ENCODE measurements at places on chromosomes 3 and 15.

DNA sequence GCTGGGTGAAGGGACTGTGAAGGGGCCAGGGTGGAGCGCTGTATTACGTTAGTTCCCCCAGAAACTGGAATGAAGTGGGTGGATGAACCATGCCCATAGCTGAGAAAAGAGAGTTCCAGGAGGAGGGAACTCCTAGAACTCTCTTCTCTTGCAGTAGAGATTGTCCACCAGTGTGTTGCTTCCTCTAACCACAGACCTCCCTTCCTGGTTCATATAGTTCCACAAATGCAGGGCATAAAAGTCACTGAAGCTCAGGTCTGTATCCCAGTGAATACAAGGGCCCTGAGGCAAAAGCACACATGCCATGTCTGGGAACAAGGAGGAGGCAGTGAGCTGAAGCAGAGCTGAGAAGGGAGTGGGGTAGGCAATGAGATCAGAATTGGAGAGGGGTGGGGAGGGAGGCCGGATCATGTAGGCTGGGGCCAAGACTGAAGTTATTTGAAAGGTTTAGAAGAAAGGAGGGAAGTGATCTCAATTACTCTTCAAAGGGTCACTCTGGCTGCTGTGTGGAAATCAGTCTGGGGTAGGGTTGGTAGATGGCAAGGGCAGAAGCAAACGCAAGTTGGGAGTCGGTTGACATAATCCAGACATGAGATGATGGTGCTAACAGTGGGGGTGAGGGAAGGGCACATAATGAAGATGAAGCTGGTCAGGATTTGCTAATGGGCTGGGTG lies 6.5 kb downstream of the A4GNT start:
- no peak for DNase-seq

DNA sequence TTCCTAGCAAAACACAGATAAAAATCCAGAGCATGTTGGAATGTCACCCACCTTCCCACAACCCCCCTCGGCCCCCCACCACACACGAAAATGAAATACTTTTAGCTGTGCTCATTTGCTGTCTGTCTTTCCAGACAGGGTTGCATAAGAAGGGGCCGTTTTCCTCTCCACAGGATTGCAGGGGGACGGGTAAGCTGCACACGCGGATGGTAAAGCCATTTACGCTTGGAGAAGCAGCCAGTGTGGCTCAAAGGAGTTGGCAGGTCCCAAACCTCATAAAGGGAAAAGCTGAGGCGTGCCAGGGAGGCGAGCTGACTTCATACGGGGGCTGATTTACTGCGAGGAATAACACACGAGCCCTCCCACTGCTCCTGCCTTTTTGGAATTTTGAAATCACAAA lies 47.4 kb upstream of the ITGA11 start:
- no peak for DNase-seq

- no peak for DNase-seq
Observed at GRCh38 chr15:85331655-85332285, 48.6 kb upstream of the AKAP13 start.

- DNase-seq, result no peak
Observed at GRCh38 chr3:28326458-28326926, 22.0 kb upstream of the ZCWPW2 start.

DNA sequence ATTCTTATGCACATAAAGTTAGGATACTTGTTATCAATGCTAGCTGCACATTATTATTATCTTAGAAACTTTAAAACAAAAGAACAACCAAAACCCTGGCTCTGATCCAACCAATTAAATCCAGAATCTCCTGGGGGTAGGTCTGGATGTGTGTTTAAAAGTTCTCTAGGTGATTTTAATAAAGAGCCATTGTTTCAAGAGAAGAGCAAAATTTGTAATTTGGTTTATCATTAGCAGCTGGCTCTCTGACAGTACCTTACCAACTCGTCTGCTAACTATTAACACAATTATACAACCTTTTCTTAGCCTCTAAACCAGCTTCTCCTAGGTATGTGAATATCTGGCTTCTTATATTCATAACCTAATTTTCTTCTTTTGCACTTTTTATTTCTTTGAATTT lies 68.9 kb downstream of the IFT80 start:
- DNase-seq, result no peak

- DNase-seq, result no peak
Observed at GRCh38 chr15:23384371-23384770, 29.8 kb downstream of the GOLGA8S start.

DNA sequence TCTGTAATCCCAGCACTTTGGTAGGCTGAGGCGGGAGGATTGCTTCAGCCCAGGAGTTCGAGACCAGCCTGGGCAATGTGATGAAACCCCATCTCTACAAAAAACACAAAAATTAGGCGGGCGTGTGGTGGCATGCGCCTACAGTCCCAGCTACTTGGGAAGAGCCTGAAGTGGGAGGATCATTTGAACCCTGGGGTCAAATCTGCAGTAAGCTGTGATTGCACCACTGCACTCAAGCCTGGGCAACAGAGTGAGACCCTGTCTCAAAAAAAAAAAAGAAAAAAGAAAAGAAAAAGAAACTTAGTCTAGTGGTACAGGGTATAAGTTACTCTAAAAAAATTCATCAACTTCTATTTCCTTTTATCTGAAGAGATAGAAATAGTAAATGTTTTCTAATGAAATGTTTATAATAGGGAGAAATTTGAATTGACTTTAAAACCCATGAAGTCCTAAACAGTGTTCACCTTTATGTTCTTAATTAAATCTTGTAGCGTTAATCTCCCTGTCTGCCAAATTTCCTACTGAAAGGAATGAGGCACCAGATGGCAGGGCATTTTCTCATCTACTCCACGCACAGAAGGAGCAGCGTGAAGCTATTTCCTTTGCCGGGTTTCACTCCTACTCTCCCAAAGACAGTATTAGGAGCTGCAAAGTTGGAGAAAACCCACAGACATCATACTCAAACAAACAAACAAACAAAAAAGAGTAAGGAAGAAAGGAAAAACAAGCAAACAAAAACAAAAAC lies 1.9 kb downstream of the PCLAF start:
- no peak for DNase-seq

DNA sequence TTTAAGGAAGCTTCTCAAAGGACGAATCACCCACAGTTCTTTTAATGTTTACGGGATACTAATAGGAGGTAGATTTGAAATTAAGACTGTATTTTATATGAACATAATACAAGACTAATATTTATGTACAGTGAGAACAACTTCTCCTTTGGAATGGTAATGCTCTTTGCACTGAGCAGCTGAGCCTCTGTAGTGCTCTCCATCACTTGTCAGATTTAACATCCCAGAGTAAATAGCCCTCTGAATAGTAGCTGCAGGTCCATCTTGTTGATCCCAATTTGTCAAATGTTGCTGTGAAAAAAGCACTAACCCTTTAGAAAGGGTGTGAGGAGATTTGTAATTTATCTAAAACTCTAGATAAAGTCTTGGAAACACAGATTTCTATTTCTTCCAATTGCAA lies 351.4 kb upstream of the KCNMB2 start:
- no peak for DNase-seq

DNA sequence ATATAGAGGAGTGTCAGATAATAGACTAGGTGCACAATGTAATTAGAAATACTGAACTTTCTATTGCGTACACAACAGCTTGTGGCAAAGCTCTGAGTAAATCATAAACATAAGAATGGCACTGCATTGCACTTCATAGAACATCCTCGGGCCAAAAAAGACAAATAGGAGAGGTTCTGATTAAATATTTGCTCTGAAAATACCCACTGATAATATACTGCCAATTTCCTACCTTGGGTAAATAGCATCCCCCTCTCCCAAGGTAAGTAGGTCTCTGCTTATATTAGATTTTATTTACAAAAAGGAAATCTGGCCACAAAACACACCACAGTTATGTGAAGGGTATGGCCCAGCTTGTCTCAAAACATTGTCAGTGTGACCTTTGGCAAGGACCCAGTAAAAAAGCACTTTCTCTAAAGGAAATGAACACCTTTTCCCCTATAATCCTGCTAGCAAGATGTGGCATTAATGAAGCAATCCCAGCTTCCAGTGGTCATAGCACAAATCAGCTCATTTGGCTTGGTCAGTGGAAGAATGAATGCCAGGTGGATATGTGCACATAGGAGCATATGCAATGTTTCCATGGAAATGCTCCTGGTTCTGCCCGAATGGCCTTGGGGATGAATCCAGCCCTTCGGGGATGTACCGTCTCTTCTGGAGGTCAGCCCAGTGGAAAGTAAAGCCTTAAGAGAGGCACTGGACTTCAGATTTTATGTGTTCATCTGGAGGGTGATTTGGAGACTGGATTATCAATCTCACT lies 315.9 kb downstream of the LSAMP start:
- DNase-seq, result no peak

DNA sequence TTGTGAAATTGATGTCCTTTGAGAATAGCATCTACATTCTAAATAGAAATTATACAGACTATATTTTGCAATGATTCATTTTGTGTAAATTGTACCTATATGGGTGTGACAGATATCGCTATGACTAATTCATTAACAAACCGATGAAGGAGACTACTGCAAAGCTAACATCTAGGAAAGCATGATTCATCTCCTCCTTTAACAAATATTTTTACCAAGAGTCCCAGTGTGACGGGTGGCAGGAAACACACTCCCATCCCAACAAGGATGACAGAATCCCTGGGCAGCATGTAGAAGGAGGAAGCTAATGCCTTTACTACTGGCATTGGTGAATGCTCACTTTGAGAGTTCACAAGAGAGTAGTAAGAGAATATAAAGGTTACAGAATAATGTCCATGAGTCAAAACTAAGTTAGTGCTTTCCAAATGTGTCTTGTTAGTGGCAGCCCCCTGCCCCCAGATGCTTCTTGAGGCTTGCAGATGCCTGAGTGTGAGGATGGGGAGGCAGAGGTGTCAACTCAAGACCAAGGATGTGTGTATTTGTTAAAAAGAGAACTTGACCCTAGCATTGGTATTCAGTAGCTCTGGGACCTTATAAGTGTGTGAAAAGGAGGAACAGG lies 180.6 kb downstream of the FMN1 start:
- no peak for DNase-seq

- DNase-seq, result no peak
Observed at GRCh38 chr3:25863011-25863415, 73.1 kb downstream of the OXSM start.

DNA sequence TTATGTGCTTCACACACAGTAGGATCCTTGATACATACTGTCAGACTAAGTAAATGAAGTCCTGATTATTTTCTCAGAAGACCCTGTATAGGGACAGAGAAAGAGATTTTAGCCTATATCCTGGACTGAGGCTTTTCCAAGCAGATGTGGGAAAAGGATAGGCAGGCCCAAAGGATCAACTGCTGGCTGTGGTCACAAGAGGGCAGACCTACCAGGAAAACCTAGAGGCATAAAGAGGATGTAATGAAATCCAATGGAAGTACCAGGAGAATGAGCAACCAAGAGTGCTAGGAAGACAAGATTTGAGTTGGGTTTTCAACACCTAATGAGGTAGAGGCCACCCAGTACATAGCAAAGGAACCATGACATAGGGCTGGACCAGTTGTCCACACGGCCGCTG lies 23.1 kb downstream of the DCLK3 start:
- DNase-seq, result no peak

DNA sequence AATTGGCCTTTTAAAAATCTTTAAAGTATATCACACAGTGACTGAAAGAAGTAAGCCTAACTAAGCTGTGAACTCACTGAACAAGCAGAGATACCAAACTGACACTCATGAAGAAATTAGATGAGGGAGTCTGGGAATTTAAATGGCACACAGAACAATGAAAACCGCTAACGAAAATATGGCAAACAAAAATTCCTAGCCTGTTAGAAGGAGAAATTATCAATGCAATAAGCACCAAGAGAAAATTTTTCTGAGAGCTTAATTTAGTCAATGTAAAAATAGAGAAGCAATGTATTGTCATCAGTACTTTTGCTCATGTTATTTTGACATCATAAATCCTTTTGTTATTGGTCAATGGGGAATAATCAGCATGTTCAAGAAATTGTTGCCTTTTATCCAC lies 291.1 kb upstream of the PDZRN3 start:
- DNase-seq, result no peak

DNA sequence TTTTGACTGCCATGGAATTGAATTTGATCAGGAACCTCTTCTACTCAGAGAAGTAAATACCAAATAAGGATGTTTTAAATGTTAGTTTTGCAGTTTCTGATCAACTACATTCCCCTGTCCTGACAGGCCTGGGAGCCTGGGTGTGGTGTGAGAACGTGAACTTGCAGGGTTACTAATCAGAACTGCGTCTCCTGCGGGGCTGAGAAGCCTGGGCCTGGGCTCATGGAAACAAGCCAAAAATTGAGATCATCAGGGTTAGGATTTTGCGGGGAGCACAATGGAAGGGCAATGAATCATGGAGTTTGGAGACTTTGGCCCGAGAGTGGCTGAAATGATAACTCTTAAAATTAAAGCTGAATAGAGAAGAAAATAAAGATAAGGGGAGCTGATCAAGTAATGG lies 47.8 kb upstream of the C3orf70 start:
- no peak for DNase-seq

GRCh38 chr3:65833761-65834505 lies 204.8 kb downstream of the MAGI1 start:
- DNase-seq, result no peak

DNA sequence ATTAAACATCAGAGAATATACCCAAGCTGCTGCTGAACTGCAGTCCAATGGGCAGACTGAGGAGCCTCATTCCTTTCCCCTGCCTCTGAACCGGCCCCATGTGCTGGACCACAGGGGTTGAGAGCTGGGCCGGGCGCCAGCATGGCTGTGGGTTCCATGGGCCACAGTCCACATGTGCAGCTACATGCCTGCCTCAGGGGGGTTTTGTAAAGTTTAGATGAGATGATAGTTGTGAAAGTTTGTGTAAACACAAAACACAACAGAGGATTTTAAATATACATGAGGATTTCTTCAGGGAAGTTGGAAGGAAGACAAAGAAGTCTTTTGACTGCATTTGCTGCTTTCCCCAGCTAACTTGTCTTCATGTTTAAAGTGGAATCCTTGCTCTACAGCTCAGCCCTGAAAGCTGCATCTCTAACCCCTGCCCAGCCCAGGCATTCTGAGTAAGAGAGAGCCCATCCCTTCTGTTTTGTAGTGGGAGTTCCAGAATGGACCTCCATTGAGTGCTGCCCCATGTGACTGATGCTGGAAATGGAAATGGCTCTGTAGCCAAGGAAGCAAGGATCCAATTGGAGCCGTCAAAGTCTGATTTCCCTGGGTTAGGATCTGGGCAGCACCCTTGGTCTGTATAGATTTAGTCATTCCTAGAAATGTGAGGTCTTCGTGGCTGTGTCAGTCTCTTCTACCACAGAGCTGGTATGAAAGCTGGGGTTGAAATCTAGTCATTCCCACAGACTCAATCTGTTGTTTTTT lies 17.5 kb downstream of the SLC12A8 start:
- DNase-seq, result no peak
